ENCODE measurements at places on chromosomes 4 and X.

GRCh38 chr4:16914208-16914607 lies 15.8 kb upstream of the LDB2 start:
- DNase-seq, result no peak

GRCh38 chr4:117654079-117654478 lies 380.2 kb upstream of the NDST3 start:
- DNase-seq, result no peak

DNA sequence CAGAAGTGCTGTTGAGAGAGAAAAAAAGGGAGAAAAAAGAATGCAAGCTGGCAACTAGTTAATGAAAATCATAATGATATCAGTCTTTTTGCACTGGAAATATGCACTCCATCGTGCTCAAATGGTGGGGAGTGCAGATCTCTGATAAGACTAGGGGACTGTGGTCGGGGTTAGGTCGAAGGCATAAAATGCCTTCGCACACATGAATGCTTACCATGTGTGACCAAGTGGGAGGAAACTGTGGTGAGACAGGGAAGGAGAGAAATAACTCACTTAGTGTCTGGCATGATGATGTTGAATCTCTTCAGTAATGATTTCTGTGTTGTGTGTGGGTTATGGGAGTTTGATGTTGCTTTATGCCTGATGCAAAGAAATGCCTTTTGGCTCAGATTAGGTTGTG lies 358.9 kb downstream of the FBXO8 start:
- DNase-seq, result no peak

DNA sequence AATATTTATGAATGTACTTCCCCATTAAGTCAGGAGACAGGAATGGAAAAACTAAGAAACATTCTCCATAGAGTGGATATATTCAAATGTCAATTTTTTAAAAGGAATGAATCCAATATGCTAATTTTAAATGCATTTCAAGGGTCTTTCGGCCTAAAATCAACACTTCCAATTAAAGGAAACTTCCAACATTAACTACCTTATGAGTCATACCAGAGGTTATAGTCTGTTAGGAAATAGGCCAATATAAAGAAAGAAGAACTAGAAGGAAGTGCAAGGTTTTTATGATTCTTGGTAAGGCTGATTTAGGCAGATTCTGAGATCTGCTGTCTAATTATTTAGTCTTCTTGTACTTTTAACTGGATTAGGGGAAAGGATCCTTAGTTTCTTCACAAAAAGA lies 260.1 kb upstream of the EDNRA start:
- DNase-seq, result no peak

GRCh38 chrX:74370487-74370886 lies 50.8 kb upstream of the SLC16A2 start:
- no peak for DNase-seq

- DNase-seq, result no peak
Measured at GRCh38 chr4:1194010-1194900, 21.9 kb upstream of the SPON2 start.

DNA sequence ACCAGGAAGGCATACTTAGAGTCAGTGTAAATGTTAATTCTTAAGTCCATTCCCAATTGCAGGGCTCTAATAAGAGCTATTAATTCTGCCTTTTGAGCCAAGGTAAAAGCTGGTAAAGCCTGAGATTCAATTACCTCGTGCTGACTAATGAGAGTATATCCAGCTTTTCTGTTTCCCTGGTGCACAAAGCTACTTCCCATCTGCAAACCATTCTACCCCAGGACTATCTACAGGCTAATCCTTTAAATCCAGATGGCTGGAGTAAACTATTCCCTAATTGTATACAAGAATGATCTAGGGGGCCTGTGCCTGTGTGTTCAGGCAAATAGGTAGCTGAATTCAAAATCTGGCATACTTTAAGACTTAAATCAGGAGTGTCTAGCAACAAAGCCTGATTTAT lies 365.0 kb downstream of the GPM6A start:
- no peak for DNase-seq

GRCh38 chrX:153848325-153848724 lies 18.0 kb upstream of the PDZD4 start:
- no peak for DNase-seq

GRCh38 chr4:6476893-6477292 lies 4.5 kb upstream of the PPP2R2C start:
- DNase-seq, result no peak

DNA sequence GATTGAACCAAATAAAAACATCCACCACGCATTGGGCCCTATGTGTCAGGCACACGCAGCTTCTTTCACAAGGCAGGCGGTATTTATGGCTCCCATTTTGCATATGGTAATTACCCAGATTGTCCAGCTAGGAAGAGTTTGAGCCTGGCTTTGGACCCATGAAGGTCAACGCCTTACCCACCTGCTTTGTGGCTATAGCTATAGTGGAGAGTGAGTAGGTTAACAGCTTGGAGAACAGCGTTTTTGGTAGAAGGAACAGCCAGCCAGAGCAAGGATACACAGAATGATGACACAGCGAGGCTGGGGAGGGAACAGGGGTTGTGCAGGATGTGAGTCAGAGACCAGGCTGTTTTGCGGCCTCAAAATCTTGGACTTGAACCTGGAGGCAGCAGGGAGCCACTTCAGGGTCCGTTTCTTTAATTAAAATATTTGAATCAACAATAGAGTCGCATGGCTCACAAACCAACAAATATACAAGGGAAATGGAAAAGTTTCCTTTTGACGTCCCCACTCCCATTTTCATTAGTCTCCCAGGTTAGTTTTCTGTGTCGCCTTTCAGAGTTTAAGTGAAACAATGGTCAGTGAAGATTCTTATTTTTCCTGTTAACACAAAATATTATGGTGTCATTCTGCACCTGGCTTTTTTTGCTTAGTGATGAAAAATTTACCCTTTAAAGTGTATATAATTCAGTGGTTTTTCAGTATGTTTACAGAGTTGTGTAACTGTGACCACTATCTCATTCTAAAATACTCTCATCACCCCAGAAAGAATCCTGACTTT lies 118.2 kb upstream of the STX18 start:
- peak; percentile 77 for DNase-seq

GRCh38 chr4:2787230-2788100 lies 5.4 kb upstream of the SH3BP2 start:
- DNase-seq, result no peak

DNA sequence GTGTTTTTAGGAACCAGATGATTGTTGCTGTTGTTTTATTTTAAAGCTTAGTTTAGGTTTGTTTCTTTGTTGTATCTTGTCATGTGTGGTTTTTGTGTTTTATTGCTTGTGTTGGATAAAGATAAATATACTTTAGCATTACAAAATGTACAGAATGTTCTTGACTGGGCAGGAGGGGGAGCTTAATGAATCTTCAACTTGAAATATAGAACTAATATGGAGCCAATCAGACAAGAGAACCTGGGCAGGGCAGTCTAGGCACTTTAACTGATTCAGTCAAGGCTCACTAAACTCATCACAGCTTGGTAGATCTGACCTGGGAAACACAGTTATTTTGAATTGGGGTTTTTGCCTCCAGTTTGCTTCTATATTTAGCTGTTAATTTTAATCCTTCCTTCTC lies 304.2 kb downstream of the ARHGAP24 start:
- no peak for DNase-seq

GRCh38 chrX:31337332-31337731 lies 265.5 kb upstream of the FTHL17 start:
- DNase-seq, result no peak

GRCh38 chr4:186537843-186538521 lies 17.4 kb downstream of the MTNR1A start:
- no peak for DNase-seq

GRCh38 chr4:167020410-167020809 lies 213.9 kb downstream of the SPOCK3 start:
- DNase-seq, result no peak

DNA sequence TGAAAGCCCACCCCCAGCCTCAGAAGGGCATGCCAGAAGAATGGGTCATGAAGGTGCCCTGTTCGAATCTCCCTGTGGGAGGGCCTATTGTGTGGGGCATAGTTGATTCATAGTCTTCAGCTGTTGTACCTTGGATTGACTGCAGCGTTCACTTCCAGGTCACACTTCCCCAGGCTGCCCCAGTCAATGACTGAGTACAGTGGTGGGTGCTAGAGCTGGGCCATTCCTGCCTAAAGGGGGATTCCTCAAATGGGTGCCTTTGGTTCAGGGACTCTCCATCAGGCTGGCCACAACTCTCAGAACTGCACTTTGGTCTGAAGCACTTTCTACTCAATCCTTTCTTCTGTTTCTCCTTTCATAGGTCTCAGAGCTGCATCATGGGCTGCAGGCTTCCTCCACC lies 35.0 kb upstream of the RASGEF1B start:
- DNase-seq, result no peak

DNA sequence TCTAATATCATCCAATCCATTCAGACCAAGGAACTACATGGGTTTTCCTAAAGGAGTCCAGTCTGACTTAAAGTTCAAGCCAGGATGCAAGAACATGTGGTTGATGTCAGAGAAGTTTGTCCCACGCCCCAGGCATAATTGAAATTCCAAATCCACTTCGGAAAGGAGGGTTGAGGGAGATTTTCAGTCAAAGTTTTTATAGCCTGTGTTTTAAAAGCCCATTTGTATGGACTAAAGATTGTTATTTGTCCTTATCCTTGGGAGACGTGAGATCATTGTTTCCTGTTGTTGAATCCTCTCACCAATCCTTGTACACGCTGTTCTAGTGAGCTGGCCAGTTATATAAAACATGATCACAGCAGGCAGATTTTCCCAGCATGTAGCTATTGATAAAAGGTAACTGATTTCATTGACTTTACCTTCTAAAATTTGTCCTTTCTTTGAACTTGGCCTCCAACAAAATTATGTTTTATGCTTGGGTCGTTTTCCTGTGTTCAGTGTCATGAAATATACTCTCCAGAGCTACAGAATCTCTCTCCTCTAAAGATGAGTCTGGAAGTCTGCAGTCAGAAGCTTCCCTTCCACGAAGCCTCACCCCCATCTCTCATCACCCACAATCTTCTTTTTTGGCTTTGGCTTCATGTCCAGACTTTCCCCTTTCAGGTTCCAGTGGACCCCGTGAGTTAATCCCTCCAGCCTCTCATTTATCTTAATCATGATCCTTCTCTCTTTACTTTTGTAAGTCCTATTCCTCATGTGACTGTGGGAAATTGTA lies 92.9 kb downstream of the ATP10D start:
- DNase-seq, result no peak

- DNase-seq, result no peak
Measured at GRCh38 chr4:48337731-48338130, 3.6 kb upstream of the SLAIN2 start.

- no peak for DNase-seq
Measured at GRCh38 chrX:74286950-74287740, 16.8 kb upstream of the ZCCHC13 start.

DNA sequence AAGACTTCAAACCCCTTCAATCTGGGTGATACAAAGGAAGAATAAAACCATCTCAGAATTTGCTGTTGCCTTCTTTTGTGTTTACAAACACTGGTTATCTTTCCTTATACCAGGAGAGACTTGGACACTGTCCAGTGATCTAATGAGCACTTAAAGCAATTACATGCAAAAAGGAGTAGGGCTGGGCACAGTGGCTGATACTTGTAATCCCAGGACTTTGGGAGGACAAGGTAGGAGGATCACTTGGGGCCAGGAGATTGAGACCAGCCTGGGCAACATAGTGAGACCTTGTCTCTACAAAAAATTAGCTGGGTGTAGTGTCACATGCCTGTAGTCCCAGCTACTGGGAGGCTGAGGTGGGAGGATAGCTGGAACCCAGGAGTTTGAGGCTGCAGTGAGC lies 95.7 kb upstream of the DRD5 start:
- no peak for DNase-seq

DNA sequence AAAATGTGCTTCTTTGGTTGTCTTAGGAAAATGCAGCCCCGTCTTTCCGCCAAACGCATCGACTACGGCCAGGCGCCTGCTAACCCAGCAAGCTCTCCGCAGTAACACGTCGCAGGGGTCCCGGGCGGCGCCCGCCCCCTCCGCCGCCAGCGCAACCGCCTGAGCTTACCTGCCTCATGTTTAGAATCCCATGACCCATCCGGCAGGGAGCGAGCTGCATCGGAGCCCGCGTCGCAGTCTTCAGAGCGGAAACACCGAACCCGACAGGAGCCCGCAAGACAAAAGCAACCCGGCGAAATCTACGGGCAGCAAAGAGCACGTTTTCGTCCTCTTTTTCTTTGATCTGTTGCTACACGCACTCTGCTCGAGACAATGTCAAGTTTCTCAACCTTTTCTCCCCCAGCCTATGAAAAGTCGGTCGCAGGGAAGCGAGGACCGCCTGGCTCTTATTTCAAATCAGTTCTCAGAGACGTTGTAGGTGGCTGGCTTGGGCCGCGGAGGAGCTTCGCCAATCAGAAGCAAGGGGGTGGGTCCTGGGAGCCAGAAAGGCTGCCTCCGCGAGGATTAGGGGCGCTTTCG lies at the start of gene MID1:
Gene MID1 (minus strand): TSS at position 465 of the 579 bp plus-strand sequence. CDS start 53,038 bp downstream, outside the sequence.
- DNase-seq, result peak; percentile 55

GRCh38 chr4:85762529-85762871 lies 287.6 kb downstream of the ARHGAP24 start:
- DNase-seq, result no peak

GRCh38 chrX:33909836-33910235 lies 222.3 kb downstream of the FAM47A start:
- DNase-seq, result no peak

DNA sequence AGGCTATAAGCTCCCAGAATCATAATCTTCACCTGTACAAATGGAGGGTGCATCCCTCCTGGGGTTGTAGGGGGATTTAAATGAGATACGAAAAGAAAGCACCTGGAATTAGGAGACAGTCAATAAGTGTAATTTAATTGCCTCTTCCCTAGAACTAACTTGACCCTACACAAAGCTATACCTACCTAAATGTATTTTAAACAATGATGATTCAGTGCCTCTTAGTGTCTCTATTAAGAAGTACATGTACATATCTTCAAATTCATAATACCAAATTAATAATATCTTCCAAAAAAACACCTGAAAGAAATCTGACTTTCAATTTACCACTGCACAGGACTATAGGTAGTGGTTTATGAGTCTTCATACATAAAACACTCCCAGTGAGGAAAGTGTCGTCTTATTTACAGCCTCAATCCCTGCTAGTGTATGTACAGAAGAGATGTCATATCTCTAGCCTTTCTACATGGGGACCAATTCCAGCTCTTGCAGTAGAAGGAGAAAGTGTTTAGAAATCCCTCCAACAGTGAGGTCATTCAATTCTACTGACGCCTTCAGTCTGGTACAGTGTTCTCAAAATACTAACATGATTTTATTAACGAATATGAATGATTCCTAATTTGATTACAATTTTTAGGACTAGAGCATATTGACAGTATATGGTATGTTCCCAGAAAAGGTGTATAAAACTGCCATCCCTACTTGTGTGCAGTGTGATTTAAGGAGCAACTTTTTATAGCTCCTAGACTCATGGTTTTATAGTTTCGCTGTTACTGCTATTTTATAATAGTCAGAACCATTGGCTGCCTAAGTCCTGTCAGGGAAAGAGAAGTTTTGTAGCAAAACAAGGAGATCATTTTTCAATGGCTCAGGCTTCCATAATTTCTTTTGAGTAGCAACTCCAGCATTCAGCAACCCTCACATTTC lies 282.7 kb downstream of the UNC5C start:
- DNase-seq, result no peak

DNA sequence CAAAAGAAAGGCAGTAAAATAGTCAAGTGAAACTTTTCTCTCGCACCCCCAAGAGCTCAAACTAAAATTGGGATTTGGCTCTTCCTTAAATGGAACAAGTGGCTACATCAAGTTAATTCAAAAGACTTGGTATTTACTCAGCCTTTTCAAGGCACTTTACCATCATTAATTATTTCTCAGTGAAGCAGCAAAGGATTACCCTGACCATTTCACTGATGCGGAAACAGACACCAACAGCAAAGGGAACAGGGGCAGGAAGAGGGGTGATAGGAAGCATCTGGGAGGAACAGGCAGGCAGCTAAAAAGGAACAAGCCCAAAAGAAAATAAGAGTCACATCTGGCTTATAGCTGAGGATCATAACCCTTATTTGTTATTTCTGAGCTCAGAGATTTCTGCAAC lies 2.7 kb downstream of the SCML2 start:
- DNase-seq, result no peak

Data from HCT116 (cell line).